ENCODE measurements at places on chromosomes 1 and 21.

- peak; percentile 80 for DNase-seq
Measured at GRCh38 chr1:153774780-153775457, at the start of gene SLC27A3. SLC27A3 (plus strand) TSS chr1:153775407; CDS start chr1:153775498, 91 bp downstream.

DNA sequence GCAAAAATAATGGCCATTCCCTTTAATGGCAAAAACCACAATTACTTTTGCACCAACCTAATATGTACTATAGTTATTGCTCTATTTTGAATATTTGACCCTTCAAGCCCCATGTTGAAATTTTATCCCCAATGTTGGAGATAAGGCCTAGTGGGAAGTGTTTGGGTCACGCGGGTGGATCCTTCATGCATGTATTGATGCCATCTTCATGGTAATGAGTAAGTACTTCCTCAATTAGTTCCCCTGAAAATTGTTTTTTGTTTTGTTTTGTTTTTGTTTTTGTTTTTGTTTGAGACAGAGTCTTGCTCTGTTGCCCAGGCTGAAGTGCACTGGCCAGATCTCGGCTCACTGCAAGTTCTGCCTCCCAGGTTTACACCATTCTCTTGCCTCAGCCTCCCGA is 9.8 kb upstream of the USP25 start:
- no peak for DNase-seq

DNA sequence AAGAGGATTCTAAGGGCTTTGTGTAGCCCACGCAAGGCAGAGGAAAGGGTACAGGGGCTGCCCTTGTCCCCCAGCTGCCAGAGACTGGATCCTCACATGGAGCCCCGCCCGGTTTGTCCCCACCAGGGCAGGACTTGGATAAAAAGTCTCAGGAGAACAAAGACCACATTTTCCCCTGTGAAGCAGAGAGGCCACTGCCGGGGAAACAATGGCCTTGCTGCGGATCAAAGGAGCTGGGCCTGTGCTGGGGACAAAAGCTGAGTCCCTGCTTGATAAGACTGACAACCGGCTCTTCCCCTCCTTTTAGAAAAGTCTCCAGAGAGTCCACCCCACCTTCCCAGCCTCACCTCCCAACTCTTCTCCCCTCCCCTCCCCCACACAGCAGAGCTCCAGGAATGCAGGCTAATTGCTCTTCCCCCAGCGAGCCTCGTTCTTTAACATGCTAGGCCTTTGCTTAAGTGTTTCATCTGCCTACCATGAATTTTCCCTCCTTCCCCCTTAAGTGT is 142.4 kb downstream of the PLPP3 start:
- DNase-seq: no peak

DNA sequence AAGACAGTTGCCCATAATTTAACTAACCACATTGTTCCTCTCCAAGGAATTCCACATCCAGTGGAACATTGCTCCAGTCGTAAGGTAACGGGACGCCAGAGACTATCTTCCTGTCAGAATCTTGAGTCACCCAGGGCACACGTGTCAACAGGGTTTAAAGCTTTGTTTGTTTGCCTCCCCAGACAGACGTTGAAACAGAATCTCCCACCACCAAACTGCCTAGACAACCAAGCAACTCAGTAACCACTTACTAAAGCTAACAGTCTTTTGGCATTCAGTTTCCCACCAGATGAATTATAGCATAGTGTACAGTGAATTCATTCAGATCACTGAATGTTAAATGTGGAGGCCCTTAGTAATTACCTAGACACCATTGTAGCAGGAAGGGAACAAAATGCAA is 439.5 kb downstream of the PLPP3 start:
- DNase-seq: no peak

GRCh38 chr1:234870020-234870981 is 258.3 kb downstream of the TOMM20 start:
- no peak for DNase-seq

- DNase-seq: no peak
Measured at GRCh38 chr1:38803647-38804046, 55.9 kb downstream of the RRAGC start.

GRCh38 chr21:41659791-41660560 is 106.9 kb downstream of the RIPK4 start:
- DNase-seq: no peak

GRCh38 chr1:60386249-60386648 is 312.7 kb upstream of the C1orf87 start:
- DNase-seq: no peak

DNA sequence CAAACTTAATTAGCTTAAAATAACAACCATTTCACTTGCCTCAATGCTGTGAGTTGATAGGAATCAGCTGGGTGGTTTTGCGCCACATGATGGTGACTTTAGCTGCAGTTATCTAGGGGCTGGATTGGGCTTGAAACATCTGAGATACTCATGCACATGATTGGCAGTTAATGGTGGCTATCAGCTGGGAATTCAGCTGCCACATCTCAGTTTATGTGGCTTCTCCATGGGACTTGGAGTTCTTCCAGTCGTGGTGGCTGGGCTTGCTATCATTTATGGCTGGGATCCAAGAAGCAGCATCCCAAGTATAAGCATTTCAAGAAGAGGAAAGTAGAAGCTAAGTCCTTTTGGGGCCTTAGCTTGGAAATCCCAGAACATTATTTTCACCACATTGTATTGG is 36.4 kb downstream of the PDC start:
- peak; percentile 28 for DNase-seq

DNA sequence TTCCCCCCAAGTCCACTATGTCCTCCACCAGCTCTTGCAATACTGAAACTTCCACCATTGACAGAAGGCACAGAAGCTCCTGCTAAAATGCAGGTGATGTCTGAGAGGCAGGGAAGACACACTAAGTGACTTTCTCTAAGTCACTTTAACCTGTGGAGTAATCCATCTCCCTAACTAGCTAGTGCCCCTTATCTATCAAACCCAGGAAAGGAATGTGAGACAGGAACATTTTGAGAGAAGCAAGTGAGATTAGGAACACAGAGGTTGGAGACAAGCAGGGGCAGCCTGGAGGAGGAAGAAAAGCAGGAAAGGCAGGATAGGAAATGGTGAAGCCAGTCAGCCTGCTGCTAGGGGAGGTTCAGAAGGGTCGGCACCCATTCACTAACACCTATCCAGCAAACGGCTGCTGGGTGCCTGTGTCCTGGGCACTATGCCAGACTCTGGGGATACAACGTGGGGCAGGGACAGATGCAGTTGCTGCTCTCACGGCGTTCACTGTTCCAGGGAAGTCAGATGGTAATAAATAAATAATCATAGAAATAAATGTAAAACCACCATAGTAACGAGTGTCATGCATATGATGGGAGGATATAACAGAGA is 7.0 kb downstream of the GPA33 start:
- DNase-seq: peak; percentile 75

DNA sequence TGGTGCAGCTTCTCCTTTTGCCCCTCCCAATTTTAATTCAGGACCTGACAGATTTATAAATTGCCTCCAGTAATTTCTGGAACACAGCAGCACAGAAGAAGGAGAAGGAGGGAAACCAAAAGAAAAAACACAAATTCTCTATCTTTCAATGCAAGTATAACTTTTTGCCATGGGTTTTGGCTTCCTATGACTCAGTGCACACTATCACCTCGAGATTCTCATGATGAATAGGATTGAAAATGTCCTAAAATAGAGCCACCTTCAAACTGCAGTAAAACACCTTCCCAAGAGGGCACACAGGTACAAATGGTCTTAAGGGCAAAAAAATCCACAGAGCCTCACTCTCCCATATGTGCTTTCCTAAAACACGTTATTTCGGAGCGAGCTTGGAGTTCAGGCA is 113.6 kb downstream of the HLCS start:
- no peak for DNase-seq

DNA sequence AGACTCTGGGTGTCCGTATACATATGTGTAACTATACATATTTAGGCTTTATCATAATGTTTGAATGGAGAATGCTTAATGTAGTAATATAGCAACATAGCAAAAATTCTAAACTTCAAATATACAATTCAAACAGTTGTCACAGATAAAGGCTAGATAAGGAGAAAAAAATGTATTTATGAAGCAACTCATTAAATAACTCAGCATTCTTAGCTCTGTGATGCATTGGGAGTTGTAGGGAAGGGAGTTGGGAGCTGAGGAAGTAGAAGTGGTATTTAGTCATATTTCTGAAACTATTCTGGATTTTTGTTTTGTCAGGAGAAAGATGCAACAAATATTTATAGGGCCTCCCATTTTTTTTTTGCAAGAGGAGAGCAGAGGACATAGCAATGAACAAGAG is 197.8 kb downstream of the PBX1 start:
- no peak for DNase-seq

- DNase-seq: no peak
Measured at GRCh38 chr21:32733990-32734613, 6.3 kb upstream of the SYNJ1 start.

DNA sequence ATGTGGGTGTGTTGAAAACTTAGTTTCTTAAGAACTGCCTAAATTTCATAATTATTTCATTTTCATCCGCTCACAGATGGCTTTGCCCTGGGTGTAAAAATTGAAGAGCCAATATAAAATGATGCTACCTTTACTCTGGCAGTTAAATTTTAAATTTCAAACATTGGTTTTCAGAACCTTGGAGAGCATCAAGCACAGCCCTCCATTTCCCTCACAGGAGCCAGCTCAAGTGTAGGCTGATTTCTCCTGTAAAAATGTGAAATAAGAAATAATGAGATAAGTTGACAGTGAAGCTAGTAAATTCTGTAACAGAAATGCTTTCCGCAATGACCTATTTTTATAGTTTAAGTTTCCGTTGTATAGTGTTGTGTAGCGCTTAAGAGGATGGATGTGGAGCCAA is 53.9 kb upstream of the AKT3 start:
- no peak for DNase-seq

DNA sequence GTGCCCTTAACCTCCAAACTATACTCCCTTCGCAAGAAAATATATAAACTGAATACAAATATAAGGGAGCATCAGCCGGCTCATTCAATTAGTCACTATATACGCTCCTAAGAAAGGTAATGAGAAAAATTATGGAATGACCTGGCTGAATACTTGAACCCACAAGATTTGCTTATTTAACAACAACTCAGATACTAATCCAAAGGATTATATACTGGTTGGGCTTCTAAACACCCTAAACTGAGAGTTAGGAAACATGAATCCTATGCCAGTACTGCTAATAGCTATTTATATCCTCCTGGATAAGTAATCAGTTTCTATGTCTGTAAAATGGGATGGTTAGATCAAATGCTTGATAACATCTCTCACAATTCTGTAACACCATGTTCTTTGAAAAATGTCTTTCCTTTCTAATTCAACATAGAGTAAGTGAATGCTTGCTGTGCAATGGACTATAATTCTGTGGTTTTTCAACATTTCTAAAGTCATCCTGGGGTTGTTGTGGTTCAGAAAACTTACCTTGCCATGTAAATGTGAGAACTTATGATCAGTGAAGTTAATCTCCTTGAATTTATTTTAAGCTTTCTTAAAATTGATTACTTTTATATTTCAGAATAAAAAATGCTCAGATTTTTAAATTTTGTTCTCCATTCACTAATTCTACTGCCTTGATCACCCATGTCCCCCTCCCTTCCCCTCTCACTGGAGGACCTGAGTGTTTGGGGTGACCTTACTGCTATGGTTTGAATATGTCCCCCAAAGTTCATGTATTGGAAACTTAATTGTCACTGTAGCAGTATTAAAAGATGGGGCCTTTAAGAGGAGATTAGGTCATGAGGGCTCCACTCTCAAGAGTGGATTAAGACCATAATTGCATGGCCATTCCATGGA is 14.5 kb downstream of the DUSP10 start:
- no peak for DNase-seq

DNA sequence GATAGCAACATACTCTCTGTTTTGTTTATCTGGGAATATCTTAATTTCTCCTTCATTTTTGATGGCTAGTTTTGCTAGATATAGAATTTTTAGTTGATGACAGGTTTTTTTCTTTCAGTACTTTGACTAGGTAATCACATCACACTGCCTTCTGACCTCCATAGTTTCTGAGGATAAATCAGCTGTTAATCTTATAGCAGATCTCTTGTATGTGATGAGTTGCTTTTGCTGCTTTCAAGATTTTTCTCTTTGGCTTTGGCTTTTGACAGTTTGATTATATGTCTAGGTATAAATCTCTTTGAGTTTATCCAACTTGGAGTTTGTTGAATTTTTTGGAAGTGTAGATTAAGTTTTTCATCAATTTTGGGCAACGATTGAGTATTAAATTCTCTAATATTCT is 142.6 kb downstream of the ZNF644 start:
- DNase-seq: no peak

GRCh38 chr1:64223329-64224151 is 20.1 kb downstream of the UBE2U start:
- no peak for DNase-seq

- DNase-seq: no peak
Measured at GRCh38 chr1:89692601-89693521, 59.9 kb downstream of the LRRC8C start.

- DNase-seq: no peak
Measured at GRCh38 chr1:145922266-145922665, 3.7 kb upstream of the PEX11B start.

- no peak for DNase-seq
Measured at GRCh38 chr1:228340686-228341449, 65.8 kb downstream of the TRIM11 start.

DNA sequence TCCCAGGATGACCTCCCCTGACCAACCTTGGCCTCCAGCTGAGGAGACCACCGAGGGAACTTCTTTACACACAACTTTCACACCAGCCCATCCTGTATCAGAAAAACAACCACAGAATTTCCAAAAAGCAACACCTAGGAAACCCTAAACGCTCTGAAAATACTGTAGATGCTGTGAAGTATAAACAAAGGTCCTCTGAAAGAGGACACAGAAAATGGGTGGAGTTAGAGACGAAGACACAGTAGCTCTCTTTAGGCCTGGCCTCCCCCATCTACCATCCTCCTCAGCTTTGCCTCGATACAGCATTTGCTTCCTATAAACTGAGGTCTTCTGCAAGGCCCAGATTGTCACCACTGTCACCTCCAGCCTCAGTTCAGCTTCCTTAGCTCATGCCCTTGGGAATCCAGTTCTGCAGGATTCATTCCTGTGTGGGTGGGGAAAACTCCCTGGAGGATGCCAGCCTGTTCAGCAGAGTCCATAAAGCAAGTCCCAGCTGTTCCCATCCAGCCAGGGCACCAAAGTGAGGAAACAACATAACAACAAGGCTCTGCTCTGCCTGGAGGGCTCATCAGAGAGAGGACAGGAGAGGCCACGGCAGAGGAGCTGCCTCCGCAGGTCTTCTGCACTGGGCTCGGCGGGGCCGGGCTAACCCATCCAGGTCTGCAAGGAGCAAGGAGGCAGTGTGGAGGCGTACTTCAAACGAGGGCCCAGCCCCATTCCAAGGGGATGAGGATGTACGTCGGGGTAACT is 15.0 kb downstream of the PIK3C2B start:
- no peak for DNase-seq

DNA sequence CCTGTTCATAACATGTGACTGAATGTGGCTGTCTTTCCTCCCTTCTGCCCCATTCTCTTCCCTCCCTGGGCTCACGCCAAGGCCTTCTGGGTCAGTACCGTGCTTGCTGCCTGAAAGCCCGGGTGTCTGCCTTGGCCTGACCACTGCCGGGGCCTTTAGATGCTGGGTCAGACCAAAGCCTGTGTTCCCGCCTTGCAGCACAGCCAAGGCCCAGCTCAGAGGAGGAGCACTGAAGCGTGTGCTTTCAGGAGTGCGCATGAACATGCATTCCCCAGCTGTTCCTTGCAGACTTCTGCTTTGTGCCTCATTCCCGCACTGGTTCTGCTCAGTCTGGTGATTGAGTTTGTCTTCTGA is 27.0 kb upstream of the SARS1 start:
- no peak for DNase-seq

- DNase-seq: no peak
Measured at GRCh38 chr1:151373196-151373595, 691 bp upstream of the SELENBP1 start.

- no peak for DNase-seq
Measured at GRCh38 chr21:42552407-42553336, 39.0 kb downstream of the SLC37A1 start.

GRCh38 chr1:175434283-175434860 is 241.8 kb upstream of the KIAA0040 start:
- no peak for DNase-seq

Measured in COR-L47 (cell line).